SK-MEL-5 (cell line): ENCODE measurements at places on chromosomes 12 and 14. TPM values are rescaled to one million over a fixed set of nuclear protein-coding genes. Genes with fewer than 3 reads are reported as not detected.

Gene PLA2G1B
- not detected in 2 replicates for total RNA-seq

Gene GZMH
- total RNA-seq, result not detected in 2 replicates

Gene TPPP2
- not detected in 2 replicates for total RNA-seq

Gene RIPK3
- total RNA-seq, result not detected in 2 replicates

Gene COA8
- total RNA-seq, result 39.4 and 40.4 TPM in 2 replicates

Gene RD3L
- not detected in 2 replicates for total RNA-seq

Gene IGFBP6
- 1.7 and 1.9 TPM in 2 replicates for total RNA-seq

Gene FZD10
- total RNA-seq, result not detected in 2 replicates

Gene COQ5
- total RNA-seq, result 40.5 and 43.5 TPM in 2 replicates

Gene KERA
- not detected in 2 replicates for total RNA-seq

Gene MYH6
- not detected in 2 replicates for total RNA-seq
